NCI-H774 (cell line): ENCODE measurements at places on chromosomes 16 and 17.

DNA sequence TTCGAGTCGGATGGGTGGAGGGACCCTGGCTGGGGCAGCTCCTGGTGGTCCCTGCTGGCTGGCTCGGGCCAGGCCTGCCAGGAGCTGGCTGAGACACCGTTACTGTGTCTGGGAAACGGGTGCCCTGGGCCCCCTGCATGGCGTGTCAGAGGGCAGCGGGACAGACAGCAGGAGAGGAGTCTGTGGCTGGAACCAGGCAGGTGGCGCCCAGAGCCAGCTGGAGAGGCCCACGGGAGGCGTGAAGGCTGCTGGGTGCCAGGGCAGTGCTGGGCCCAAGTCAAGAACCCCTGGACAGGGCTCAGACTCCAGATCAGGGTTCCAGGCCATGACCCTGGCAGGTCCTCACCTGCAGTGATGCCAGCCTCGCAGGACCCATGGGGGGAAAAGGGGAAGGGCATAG is 16.6 kb downstream of the SOX8 start:
- DNase-seq: no peak

- DNase-seq: no peak
These were observed 112.4 kb upstream of the NOL11 start for GRCh38 chr17:67605256-67605912.

DNA sequence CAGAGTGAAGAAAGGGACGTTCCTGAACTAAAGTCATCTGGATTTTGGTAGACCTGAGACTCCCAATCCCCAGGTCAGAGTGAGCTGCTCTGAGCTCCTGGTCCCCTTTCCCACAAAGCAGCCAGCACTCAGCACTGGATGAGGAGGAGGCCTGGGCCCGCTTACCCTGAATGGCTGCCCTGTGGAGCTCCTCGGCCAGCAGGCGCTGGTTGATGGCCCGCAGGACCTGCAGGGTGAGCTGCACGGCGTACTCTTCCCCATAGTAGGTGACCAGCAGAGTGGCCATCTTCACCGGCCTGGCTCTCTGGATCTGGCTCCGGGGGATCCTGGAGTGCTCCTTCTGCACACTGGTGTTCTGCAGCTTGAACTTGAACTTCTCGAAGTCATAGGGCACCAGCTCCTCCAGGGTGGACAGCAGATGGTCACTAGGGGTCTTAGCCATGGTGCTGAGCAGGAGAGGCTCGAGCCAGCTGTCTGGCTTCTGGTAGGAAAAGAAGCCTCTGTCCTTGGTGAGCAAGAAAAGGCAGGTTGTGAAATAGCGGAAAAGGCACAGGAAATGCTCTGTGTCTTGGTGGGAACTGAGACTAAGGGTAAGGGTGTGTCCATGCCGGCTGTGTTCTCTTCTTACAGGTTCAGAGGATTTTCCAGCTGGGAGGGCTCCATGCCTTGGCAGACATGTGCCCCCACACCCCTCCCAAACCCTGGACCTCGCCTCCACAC is at the start of gene MEFV:
Gene MEFV (minus strand): TSS at position 488 of the 720 bp plus-strand sequence. CDS start 46 bp downstream, at position 442.
- DNase-seq: no peak

- DNase-seq: no peak
These were observed 44.1 kb upstream of the MARCHF10 start for GRCh38 chr17:62852195-62852594.

DNA sequence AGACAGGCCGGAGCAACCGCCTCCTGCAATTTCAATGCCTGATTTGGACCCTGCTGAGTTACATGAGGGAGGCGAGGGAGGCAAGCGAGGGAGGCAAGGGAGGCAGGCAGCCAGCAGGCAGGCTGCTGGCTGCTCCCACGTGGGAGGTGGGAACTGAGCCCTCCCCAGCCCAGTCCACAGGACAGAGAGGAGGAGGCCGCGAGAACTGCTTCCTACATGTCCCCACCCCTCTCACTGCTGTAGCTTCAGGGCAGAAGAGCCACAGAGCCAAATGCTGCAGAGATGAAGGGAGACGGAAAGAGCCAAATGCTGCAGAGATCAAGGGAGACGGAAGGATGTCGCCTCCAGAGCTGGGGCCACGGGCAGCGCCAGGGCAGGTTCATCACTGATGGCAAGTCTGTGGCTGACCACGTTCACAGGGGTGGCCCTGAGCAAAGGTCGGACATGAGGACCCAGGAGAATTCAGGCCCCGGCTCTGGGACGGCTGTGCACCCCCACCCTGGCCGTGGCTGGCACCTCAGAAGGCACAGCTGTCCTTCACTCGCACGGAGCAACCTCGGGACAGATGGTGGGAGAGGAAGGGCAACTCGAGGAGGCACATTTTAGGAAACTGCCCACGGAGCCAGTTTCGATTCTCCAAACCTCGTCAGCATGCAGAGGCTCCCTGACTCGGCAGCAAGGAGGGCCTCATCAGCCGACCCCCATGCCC is 21.5 kb downstream of the RPH3AL start:
- DNase-seq: no peak

- no peak for DNase-seq
These were observed 6.1 kb upstream of the OSGIN1 start for GRCh38 chr16:83946781-83947566.

DNA sequence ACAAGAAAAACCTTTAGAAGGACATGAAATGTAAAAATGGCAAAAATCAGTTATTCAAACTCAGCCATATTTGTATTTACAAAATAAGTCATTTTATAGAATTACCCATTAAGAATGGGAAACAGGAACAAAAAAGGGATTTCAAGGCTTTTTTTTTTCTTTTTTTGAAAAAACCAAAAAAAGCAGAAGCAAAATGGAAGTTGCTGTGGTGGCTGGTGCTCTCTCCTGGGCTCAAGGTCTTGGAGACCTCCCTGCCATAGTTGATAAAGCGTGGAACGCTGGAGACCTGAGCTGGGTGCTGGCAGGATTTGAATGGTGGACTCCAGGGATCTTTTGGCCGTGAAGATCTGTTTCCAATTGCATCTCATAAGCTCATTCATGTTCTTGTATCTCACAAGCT is 3.1 kb downstream of the PLCG2 start:
- no peak for DNase-seq

GRCh38 chr16:66608241-66609138 is 4.0 kb downstream of the CMTM3 start:
- DNase-seq: peak; percentile 15

DNA sequence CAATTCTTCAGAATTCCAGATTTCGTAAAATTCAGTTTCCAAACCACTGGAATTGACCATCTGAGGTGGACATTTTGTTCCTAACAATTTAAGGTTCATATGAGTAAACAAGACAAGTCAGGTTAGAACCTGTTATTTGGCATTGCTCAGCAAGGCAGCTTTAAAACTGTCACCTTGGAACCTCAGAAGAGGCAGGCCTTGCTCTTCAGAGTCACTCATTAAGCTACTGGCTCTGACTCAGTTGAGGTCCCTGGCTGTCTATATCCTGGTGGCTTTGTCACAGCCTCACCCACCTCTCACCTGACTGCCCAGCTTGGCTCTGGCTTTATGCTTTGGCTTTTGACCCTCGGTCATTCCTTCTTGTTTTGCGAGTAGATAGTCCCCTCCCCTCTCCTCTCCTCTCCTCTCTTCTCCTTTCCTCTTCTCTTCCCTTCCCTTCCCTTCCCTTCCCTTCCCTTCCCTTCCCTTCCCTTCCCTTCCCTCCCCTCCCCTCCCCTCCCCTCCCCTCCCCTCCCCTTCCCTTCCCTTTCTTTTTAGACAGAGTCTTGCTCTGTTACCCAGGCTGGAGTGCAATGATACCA is 238.4 kb downstream of the SHISA9 start:
- DNase-seq: no peak

DNA sequence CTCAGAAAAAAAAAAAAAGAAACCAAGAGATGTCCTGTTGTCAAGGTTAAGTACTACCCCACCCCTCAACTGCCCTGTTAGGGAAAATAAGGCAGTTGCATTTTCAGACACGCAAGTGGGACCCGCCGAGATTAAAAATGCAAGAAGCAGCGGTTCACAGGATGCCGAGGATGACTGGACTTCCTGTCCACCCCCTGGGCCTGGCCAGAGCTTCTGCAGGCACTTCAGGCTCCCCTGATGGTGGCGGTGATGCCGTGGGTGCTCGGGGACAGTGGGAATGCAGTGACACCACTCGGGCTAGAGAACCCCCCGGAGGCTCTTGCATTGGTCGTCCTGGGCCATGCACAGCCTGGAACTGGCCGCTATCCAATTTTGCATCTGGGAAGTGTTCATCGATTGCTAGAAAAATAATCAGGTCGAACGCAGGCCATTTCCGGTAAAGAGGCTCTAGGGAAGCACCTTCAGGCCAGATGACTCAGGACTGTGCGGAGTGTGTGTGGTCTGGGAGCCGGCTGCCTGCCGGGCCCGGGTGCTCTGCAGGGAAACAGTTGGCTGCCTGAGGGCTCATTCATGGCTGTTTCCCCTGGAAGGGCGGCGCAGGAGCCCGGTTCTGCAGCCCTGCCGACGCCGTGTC is 13.4 kb upstream of the CRISPLD2 start:
- DNase-seq: no peak

DNA sequence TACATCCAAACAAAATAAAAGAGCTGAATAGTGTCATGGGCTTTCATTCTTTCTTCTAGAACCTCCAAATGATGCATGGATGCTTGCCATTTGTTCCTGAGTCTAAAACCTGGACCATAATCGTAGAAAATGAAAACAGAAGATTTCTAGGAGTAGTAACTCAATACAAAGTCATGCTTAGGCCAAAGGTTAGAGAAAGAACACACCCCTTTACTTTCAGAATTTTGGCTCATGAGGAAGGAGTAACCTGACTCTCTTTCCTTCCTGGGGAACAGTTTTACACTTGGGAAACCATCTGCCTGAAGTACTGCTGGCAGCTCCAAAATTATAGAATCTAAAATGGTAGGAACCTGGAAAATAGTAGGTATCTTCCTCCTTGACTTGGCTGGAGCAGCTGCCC is 137.2 kb downstream of the SNX11 start:
- no peak for DNase-seq

DNA sequence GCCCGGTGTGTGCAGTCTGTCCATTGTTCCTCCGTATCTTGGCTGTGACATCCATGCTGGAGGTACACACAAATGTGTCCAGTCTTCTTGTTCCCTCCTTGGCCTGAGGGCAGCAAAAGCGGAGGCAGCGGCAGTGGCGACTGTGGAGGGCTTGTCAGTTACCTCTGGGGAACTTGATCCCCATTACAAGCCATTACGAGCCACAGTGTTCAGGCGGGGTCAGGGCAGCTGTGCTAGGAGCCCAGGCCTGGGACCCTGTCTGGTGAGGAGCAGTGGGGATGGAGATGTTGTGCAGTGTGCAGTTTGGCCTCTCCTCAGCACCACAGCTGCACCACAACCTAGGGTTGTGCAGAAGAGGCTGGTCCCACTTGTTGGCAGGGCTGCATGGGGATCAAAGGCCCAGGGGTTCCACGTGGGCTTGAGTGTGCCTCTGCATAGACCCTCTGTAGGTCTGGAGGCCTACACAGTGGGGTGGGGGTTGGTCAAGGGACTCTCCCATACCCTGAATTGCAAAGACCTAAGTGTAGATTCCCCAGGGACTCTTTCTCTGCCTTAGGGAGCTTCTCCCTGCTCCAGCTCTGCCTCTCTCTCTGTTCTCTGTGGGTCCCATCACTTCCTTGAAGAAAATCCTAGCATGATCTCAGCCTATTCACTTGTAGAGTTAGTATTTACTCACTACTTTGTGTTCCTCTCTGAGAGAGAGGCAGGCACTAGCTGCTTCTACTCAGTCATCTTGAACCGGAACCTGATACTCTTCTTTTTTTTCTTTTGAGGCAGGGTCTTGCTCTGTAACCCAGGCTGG is 58.8 kb downstream of the SLFN11 start:
- DNase-seq: no peak

GRCh38 chr16:18783430-18784341 is 6.4 kb downstream of the RPS15A start:
- DNase-seq: no peak

- no peak for DNase-seq
These were observed 6.8 kb downstream of the RSPRY1 start for GRCh38 chr16:57192720-57193486.

- no peak for DNase-seq
These were observed 140.5 kb downstream of the SSH2 start for GRCh38 chr17:29789196-29790170.

- no peak for DNase-seq
These were observed 19.7 kb downstream of the TEX2 start for GRCh38 chr17:64243340-64243739.

DNA sequence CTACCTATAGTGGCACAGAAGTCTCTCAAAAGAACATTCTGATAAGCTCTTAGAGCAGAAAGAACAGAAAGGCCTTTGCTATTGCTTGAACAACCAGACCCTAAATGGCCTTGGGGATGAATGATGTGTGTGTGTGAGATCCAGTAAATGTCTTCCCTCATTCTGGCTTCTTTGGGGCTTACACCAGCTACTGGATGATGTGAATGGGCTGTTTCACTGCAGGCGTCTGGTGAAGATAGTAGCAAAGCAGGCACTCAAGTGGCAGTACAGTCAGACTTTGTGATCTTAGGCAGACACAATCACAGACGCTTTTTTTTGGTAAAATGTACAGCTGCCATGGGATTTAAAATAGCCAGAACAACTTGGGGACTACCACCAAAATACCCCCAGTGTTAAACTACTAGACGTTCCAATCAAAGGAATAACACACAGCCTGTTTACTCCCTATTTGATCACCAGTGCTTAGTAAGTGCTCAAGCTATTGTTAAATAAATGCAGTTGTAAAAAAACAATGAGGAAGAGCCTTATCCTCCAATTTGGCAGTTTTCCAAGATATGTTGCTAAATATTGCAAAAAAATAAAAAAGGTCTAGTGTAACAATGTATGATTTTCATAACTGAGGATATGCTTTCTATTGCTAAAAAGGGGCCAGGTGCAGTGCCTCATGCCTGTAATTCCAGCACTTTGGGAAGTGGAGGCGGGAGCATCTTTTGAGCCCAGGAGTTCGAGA is 17.9 kb downstream of the NDUFAB1 start:
- DNase-seq: no peak

DNA sequence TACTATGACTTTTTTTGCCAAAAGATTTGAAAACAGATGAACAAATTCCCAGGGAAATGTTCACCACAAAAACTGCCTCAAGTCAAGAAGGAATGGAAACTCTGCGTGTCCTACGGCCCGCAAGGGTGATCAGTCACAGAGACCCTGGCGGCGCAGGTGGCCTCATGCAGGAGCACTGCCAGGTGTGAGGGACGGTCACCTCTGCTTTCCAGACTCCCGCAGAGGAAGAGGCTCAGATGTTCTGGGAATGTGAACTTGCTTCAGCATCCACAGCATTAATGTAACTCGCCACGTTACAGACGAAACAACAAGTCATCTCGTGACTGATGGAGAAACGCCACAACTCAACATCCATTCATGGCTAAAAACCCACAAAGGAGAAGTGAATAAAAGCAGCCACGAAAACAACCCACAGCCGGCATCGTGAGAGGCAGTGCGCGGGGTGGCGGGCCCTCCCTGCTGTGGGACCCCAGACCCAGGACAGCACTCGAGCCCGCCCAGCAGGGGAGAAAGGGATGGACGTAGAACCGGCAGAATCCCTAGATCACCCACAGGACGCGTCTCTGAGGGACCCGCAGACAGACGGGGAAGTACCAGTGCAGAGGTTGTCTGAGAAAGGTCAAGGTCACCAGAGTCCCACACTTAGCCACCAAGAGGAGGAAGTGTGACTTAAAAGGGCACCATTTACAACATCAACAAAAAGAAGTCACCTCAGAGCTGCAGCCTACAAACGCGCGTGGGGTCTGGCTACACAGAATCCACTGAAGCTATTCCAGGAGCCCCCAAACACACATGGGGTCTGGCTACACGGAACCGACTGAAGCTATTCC is 76.9 kb upstream of the GNG13 start:
- no peak for DNase-seq
